Hematopoietic multipotent progenitor cell treated with erythropoietin and hydrocortisone succinate and interleukin-3 and kit ligand, for 6 days (in vitro differentiated cells): ENCODE measurements at places on chromosomes 6 and 20.

DNA sequence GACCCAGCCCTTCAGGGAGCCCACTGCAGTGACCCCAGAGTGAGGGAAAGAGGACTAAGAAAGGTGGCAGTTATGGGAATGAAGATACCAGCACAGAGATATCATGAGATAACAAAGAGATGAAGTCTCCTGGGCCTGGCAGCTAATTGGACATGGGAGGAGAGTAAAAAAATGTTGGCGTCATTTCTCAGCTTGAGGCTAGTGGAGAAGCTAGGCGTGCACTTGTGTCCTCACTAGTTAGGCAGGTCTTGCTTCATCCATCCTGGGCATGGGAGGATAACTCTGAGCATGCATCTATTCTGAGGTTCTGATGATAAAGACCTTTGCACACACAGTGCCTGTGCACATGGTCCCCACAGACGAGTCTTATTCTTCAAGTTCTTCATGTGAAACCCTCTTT lies 4.1 kb upstream of the GFOD1 start:
- no peak for DNase-seq

DNA sequence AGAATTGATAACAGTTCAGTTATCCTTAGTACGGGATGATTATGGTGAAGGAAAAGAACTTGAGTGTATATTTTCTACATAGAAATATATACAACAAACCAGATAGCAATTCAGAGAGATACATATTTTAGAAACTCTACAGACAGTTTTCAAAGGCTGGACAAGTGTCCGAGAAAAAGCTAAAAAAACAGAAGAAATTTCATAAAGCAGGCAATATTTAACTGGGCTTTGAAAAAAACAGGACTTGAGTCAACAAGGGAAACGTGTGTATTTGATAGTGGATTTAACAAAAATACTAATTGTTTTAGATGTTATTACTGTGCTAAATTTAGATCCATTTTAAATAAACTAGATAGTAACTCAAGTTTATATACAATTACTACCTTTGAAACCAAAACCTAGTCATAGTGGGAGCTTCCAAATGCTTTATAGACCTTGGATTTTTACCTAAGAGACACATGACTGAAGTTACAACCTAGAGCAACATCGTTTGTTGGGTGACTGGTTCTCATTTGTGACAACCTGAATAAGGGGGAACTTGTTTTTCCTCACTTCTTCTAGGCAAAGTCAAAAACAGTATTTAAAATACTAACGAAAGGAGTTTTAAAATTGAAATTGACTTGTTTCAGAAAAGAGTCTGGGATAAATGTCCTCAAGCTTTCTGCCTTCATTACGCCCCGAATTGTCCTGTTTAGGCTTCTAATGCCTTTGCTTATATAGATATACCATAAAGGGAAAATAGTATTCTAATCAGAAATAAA lies 116.7 kb upstream of the PRSS16 start:
- DNase-seq, result peak; percentile 62

GRCh38 chr6:113287396-113287795 lies 569.7 kb upstream of the MARCKS start:
- DNase-seq, result no peak

GRCh38 chr6:148745926-148746325 lies 904 bp upstream of the UST start:
- no peak for DNase-seq

GRCh38 chr6:167047554-167047953 lies 48.4 kb downstream of the CEP43 start:
- DNase-seq, result peak; percentile 51

GRCh38 chr20:3209946-3210317 lies 634 bp downstream of the ITPA start:
- DNase-seq, result peak; percentile 42

- no peak for DNase-seq
Observed at GRCh38 chr6:53803081-53803860, 8.5 kb downstream of the LRRC1 start.

- no peak for DNase-seq
Observed at GRCh38 chr20:18879262-18879661, 65.7 kb downstream of the SCP2D1 start.

DNA sequence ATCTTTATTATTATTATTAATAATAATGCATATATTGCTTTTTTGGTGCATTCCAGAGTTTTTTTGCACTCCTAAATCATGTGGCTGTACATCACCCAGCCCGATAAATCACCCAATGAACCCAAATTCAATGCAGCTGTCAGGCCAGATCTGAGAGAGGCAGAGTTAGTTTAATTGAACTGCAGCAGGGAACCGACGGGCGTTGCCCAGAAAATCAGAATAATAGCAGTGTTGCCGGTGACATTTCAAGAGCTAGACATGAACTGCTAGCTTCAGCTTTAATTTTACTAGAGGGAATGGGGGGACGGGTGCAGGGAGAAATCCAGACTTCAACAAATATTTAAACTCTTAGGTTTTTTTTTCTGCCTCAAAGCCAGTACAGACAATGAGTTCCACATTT lies 135.0 kb downstream of the CLIC5 start:
- DNase-seq, result no peak

GRCh38 chr6:126788861-126789365 lies 329.6 kb upstream of the RSPO3 start:
- no peak for DNase-seq

DNA sequence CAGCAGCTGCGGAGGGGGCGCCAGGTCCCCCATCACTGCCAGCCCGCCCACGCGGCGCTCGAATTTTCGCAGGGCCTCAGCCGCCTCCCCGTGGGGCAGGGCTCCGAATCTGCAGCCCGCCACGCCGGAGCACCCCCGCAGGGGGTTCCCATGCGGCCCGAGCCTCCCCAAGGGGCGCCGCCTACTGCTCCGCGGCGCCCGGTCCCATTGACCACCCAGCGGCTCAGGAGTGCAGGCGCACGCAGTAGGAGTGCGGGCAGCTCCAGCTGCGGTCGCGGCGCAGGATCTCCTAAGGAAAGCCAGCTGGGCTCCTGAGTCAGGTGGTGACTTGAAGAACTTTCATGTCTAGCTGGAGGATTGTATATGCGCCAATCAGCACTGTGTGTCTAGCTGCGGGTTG lies 155.3 kb upstream of the RREB1 start:
- DNase-seq, result no peak

GRCh38 chr20:56630086-56630493 lies 984 bp downstream of the TFAP2C start:
- peak; percentile 44 for DNase-seq

DNA sequence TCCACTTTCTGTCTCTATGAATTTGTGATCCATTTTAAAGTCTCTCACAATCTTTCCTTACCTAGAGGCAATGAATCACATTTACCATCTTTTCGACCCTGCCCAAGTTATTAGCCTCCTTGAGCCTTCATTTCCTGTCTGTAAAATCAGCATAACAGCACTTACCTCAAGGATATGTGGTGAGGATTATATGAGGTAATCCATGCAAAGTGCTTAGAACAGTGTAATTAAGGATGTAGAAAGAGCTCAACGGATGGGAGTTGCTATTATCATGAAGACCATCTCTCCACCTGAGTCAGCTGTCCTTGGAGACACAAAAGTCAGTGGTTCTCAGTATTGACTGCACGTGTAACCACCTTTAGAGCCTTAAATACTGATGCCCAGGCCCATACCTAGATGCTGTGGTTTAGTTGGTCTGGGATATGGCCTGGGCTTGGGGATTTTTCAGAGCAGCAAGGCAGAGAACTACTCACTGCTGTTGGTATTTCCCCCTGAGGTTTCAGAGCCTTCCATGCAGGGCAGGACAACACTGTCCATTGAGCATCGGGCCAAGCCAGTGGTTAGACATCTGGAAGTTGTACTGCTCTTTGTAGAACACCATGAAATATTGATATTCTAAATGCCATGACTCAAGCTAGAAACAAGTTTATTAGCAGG lies 55.8 kb downstream of the LYRM2 start:
- DNase-seq, result no peak

DNA sequence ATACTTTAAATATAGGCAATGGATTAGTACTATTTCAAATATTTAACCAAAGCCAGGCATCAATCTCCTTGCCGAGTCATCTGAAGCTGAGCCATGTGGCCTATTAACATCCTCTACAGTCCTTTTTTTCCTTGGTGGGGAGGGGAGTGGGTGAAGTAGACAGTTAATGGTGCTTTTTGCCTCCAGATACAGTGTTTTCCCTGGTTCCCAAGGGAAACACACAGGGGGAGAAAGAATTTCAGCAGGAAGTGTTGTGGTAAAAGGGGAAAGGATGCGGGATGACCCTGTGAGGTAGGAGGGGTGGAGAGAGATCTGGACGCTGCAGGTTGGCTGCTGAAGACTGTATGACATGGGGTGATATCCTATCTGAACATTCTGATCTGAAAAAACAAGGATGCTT lies 9.6 kb downstream of the CLDN20 start:
- DNase-seq, result no peak

- no peak for DNase-seq
Observed at GRCh38 chr6:111338843-111339242, 144.2 kb downstream of the REV3L start.

- no peak for DNase-seq
Observed at GRCh38 chr6:79004239-79004638, 73.8 kb downstream of the PHIP start.

- no peak for DNase-seq
Observed at GRCh38 chr6:133710826-133711225, 178.1 kb upstream of the TCF21 start.

- no peak for DNase-seq
Observed at GRCh38 chr6:150255840-150256239, 113.0 kb upstream of the IYD start.

DNA sequence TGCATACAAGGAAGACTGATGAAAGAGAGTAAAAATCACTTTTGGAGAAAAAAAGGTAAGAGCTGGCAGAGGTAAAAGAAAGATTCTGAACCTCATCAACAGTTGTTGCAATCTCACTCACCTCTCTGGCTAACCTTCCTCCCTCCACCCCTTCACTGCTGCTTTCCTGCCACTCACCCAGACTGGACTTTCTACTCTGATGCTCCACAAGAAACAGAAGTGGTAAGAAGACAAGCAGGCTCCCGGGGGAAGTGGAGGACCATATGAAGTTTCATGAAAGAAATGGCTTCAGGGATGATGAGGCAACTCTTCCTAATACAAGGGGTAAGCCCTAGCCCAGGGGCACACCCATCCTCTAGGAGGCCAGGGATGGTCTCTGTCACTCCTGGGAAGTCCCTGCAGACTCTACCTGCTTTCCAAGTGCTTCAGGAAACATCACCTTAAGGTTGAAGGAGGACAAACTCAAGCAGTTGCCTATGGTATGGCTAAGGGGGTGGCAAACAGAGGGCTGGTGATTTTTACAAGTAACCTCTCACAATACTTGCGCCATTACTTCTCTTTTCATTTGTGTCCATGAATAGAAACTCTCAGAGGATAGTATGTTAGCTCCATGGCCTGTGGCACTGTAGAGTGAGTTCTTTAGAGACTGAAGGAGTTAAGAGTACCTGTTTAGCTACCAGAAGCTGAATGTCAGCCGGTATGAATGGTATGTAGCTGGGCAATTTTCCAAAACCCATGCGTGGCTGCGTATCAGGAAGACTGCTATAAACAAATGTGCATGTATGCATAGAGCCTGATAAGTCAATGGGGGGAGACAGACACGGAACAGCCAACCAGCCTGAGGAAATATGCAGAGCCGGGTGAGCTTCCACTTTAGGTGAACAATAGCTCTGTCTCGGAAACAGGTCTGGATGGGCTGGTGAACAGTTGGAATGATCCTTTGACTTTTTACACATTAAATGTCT lies 112.0 kb downstream of the BACH2 start:
- peak; percentile 96 for DNase-seq

DNA sequence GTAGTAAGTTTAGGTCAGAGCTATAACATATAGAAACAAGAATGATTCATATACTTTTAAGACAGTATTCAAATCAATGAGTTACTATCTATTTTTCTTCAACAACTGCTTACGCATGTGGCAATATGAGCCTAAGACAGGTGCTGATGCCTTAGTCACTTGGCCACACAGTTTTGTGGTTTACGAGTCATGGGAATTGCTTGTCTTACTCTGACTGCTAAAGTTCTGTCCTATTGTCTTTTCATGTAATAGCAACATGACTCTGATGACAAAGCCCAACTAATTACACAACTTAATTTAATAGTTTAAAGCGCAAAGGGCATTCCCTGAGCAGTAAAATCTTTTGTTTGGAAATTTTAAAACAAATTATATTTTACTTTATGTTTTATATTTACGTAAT lies 159.3 kb upstream of the CENPW start:
- DNase-seq, result peak; percentile 28

- no peak for DNase-seq
Observed at GRCh38 chr20:854601-855000, 21.1 kb downstream of the FAM110A start.

GRCh38 chr20:2125474-2126112 lies 24.0 kb downstream of the STK35 start:
- no peak for DNase-seq

DNA sequence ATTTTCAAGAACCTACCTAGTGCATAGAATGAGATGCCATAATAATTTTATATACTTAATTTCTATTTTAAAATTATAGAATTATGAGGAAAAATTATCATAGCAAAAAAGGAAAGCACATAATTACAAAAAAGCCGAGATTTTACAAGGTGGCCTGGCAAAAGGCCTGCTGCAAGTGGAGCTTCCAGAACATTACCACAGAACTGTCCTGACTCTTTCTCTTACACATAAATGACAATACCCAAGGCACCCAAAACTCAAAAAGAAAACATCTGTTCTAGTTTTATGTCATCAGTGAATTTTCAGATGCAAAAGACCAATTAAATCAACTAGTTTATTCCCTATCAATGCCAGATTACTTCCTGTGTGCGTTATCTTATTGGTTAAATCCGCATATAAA lies 74.2 kb downstream of the FILIP1 start:
- no peak for DNase-seq

- no peak for DNase-seq
Observed at GRCh38 chr6:15061908-15062515, 183.9 kb upstream of the JARID2 start.
